ENCODE measurements at places on chromosomes 2 and 18.

DNA sequence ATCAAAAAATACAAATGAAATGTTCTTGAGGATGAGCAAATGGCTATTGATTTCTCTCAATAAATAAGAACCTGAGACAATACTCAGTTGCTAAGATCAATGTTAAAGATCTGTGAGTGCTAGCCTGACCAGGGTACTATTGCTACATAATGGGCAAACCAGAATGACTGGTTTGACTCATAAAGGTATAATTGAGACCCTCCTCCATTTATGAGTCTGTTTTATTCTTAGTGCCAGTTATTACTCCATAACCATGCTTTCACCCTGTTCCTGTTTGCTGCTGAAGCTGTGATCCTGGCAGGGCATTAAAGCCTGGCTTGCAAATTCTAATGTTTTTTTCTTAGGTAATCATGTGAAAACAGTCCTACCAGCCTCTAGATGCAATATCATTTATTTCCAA is 56.6 kb upstream of the PPM1B start:
- no peak for DNase-seq

GRCh38 chr18:67239826-67240225 is 276.7 kb downstream of the DSEL start:
- DNase-seq = no peak

- DNase-seq = peak; percentile 26
These were observed 316.9 kb downstream of the CDH2 start for GRCh38 chr18:27860011-27860410.

- DNase-seq = peak; percentile 11
These were observed 140.6 kb downstream of the C1D start for GRCh38 chr2:67922080-67922785.

GRCh38 chr18:63544017-63544416 is 1.8 kb downstream of the SERPINB12 start:
- DNase-seq = no peak

GRCh38 chr2:16665748-16666448 is at the start of gene CYRIA:
TSS of gene CYRIA (minus strand) at chr2:16665834. CDS start at chr2:16588119, 77,715 bp downstream.
- no peak for DNase-seq

GRCh38 chr2:134199123-134199522 is 54.7 kb upstream of the MGAT5 start:
- DNase-seq = no peak

- DNase-seq = no peak
These were observed 82.5 kb upstream of the MYT1L start for GRCh38 chr2:2413525-2413924.

DNA sequence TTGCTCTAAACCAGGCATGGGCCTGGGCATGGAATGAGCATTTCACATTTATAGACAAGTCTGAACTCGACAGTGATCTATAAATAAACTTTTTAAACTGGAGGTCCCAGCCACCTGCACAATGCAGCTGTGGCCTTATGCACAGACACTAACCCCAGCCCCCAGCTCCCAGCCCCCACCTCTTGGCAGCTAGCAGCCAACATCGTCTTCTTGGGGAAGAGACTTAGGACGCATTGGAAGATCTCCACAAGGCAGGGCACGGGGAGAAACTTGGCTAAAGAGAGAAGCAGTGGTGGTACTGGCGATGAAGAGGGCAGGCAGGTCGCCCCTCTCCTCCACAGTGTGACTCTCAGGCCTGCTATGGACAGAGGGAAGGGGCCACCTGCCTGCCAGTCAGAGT is 213.2 kb downstream of the ANAPC1 start:
- DNase-seq = no peak

DNA sequence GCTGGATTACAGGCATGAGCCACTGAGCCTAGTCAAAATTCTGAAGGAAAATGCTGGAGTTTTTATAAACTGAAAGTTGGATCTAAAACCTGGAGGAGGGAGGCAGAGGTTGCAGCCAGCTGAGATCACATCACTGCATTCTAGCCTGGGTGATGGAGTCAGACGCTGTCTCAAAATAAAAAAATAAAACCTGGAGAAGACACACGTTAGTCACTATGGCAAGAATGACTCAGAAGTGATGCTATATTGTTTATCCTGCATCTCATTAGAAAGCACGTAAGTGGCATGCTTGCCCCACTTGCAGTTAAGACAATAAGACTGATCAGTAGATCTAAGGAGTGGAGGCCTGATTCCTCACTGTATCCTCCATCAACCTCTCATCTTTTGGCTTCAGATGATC is 106.6 kb upstream of the STON1 start:
- no peak for DNase-seq

- DNase-seq = no peak
These were observed 137.3 kb upstream of the NFATC1 start for GRCh38 chr18:79258447-79258846.

- no peak for DNase-seq
These were observed 24.1 kb upstream of the PLEKHM3 start for GRCh38 chr2:208049441-208049840.

DNA sequence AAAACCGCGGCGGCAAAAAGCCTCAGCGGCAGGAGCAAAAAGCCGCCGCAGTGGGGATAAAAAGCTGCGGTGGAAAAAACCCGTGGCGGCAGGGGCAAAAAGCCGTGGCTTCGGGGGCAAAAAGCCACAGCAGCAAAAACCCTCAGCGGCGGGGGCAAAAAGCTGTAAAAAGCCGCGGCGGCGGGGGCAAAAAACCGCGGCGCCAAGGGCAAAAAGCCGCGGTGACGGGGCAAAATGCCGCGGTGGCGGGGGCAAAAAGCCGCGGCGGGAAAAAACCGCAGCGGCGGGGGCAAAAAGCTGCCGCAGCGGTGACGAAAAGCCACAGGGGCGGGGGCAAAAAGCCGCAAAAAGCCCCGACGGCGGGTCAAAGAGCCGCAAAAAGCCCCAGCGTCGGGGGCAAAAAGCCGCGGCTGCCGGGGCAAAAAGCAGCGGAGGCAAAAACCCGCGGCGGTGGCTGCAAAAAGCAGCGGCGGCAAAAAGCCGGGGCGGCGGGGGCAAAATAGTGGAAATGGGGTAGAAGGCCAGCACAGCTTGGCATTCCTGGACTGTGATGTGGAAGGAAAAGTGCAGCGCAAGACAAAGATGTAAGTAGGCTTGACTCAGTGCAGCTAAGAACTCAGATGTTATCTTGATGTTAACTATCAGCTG is 151.8 kb downstream of the ANKRD30BL start:
- DNase-seq = no peak

DNA sequence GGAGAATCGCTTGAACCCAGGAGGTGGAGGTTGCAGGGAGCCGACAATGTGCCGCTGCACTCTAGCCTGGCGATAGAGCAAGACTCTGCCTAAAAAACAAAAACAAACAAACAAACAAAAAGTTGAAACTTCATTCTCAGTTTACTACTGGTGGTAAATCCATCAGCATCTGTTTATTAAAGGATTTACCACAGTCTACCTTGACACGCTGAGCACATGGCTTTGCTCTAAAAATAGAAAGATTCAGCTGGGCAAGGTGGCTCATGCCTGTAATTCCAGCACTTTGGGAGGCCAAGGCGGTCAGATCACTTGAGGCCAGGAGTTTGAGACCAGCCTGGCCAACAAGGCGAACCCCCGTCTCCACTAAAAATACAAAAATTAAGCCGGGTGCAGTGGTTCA is 201.3 kb downstream of the TGIF1 start:
- no peak for DNase-seq

- no peak for DNase-seq
These were observed 338.3 kb downstream of the ALK start for GRCh38 chr2:29583104-29583503.

GRCh38 chr18:80202264-80202998 is 44.9 kb downstream of the PARD6G start:
- DNase-seq = no peak

DNA sequence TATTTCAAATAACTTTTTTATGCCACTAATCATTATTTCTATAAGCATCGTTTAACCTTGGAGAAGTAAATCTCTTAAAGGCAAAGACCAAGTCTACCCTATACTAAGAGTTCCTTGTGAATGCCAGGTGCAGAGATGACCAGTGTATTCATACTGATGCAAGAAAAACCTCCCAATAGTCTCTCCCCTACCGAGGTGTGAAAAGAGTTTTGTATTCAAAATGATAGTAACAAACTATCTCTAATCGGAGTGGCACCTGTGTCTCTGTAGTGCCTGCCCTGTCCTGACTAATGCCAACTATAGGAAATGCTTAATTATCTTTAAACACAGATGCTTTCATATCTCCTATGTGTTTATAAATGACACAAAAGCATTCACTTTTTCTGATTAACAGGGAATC is 798.5 kb downstream of the TRIB2 start:
- DNase-seq = no peak

- DNase-seq = no peak
These were observed 976 bp upstream of the ACADL start for GRCh38 chr2:210226223-210226622.

DNA sequence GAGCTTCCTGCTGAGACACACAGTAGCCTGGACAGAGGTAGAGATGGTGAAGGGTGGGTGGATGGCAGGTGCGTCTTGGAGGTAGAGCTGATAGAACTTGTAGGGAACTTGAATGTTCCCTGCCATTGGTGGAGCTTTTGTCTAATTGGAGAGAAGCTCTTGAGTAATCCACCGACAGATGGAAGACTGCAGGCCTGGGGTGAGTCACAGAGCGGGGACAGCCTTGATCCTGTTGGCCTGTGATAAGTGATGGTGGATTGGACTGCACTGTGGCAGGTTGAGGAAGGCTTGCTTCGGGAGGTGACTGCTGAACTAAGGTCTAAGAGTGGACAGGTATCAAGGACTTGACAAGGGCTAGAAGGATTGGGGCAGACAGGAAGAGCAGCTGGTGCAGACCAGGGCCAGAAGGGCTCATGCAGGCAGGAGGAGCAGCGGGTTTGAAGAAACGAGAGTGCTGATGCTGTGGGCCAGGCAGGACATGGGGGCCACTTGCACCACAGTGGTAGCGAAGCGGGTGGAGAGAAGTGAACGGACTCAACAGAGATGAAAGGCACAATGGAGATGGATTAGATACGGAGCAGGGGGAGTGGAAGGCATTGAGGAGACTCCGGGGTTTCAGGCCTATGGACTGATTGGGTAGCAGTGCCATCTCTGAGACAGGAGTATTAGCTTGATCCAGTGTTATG is 16.3 kb downstream of the CABLES1 start:
- DNase-seq = no peak

- no peak for DNase-seq
These were observed 1005.4 kb upstream of the DDX18 start for GRCh38 chr2:116809109-116809508.

GRCh38 chr2:159614534-159615366 is 1.6 kb downstream of the BAZ2B start:
- peak; percentile 90 for DNase-seq

GRCh38 chr2:135454608-135455007 is 76.4 kb downstream of the ZRANB3 start:
- no peak for DNase-seq

DNA sequence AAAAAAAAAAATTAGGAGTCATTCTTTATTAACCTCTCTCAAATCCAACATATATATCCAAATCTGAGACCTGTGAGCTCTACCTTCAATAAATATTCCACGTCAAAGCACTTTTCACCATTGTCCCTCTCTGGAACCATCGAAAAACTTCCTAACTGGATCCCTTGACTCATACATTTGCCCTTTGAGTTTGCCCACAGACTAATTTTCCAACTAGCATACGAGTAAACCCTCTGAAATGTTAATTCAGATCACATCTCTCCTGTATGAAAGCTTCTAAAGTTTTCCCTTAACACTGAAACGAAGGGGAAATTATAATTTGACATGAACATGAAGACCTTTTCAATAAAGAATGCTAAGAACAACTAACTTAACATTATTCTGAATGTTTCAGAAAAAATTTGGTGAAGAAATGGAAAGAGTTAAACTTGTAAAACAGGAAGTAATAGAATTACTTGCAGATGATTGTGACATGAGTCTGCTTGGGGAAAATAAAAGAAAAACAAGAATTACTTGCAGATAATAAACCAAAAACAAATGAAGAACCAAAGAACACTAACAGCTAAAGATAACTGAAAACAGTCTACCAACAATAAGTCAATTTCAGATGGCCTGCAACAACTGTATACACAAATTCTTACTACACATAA is 110.6 kb downstream of the C2orf74 start:
- no peak for DNase-seq

GRCh38 chr2:236317938-236318396 is 53.8 kb upstream of the ASB18 start:
- no peak for DNase-seq

- no peak for DNase-seq
These were observed 107.7 kb upstream of the PPP1CB start for GRCh38 chr2:28643911-28644334.

- DNase-seq = no peak
These were observed 109.8 kb upstream of the ALK start for GRCh38 chr2:30031184-30031583.

DNA sequence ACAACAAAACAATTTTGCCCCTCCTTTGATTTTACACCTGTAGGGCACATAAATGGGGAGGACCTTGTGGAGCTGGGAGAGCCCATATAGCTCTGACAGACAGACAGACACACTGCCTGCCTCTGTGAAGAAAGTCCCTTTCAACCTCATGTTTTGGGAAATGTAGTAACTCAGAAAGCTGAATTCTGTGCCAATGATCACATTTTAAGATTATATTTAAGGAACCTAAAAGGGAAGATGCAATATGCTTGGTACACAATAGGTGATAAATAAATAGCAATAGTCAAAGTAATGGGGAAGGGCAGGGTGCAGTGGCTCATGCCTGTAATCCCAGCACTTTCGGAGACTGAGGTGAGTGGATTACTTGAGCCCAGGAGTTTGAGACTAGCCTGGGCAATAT is 446.4 kb upstream of the ID2 start:
- DNase-seq = no peak

GRCh38 chr2:63058921-63059792 is 8.5 kb downstream of the OTX1 start:
- DNase-seq = no peak

DNA sequence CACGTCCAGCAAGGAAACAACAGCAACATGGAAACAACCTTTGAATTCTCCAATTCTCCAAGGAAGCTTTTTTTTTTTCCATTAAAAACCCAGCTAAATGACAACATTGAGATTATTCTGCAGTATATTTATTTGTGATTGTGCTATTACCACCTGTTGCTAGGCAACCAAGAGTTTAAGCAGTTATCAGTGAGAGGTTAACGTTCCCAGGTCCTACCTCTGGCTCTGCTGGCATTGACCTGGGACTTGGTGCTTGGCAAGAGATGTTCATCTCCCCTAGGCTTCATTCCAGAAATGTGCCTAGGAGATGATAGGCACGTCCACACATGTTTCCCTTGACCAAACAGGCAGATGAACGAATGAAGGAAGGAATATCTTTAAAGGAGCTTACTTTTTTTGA is 157.0 kb downstream of the TDRD15 start:
- no peak for DNase-seq

- DNase-seq = no peak
These were observed 31.5 kb upstream of the TMBIM1 start for GRCh38 chr2:218323526-218324472.

DNA sequence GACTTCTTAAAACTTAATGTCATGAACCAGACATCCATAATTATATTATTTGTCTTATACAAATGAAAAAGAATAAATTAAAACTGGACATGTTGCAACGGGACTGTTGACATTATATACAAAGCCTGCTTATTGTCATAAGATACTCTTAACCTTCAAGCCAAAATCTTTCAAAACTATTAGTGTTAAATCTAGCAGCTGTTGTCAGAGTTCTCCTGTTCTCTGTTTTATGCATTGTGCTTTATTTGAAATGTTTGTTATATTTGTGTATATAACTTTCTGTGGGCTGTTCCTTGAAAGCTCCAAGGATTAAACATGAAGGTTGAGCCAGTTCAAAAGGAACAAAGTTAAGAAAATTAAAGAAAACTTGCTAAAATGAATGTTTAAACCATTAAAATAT is 335.5 kb upstream of the NT5C1B start:
- no peak for DNase-seq
